Stimulated activated CD8-positive, alpha-beta memory T cell treated with anti-CD3 and anti-CD28 coated beads, Interleukin-15, amount 100 ng/mL, for 24 hours (primary cell): ENCODE measurements at places on chromosomes 7 and 10.

DNA sequence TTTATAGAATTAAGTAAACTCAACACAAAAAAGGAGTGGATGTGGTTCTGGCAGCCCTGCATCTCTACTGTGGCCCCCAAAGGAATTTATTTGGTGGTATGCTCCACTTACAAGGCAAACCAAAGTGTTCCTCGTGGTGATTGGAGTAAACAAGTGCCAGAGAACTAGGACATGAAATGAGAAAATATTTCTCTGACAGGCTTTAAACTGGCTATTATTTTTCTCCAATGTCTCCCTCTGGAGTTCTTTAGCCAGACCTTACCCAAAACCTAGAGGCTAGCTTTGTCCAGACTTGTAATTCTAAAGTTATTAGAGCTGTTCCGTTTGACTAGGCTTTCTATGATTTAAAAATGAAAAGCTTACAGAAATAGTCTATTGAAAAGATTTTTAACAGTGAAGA lies 990.1 kb downstream of the CNTNAP2 start:
- no peak for DNase-seq

DNA sequence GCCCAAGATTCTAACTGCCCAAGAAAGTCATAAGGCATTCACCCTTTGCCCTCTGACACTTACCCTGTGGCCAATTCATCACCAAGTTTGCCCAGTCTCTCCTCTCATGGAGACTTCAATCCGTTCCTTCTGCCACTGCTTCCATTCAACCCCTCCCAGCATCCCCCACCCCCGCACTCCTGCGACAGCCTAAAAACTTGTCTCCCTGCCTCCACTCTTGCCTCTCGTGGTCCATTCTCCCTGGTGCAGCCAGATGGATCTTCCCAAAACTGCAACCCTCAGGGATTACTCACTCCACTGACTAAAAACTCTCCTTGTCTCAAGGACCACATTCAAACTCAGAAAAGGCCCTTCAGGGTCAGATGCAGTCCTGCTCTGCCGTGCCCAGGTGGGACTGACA lies 32.3 kb upstream of the PLXNA4 start:
- DNase-seq = no peak

GRCh38 chr7:21902240-21902639 lies 43.5 kb downstream of the CDCA7L start:
- no peak for DNase-seq

DNA sequence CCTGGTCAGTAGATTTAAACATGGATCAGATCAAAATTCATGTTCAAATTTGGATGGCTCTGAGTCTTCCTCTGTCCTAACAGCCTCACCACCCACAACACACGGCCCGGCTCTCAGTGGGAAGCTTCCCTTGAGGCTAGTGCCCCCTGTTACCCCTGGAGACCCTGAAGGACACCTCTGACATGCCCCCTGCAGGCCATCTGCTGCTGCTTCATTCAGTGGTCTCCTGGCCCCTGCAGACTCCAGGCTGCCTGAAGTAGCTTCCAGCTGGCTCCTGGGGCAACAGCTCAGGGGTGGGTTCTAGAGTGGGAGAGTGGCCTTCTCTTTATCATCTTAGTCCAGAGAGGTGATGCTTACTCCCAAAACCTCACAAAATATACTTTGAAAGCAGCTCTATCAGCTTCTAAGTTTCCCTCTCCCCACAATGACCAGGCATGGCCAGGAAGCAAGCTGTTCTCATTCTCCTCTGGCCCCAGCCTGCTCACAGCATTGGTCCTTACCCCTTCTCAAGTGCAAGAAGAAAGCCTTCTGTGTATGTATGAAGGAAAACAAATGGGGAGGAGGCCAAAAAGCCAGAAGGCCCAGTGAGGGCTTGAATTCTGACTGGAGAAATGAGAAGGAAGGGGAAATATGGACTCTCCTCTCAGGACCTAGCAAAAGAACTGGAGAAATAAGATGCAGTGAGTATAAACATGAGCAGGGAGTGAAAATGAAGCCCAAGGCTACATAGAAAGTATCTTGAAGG lies 189.6 kb upstream of the INHBA start:
- no peak for DNase-seq

GRCh38 chr10:12999849-13000248 lies 1.7 kb downstream of the CCDC3 start:
- no peak for DNase-seq

- DNase-seq = no peak
Observed at GRCh38 chr7:45295222-45295621, 137.6 kb downstream of the RAMP3 start.

DNA sequence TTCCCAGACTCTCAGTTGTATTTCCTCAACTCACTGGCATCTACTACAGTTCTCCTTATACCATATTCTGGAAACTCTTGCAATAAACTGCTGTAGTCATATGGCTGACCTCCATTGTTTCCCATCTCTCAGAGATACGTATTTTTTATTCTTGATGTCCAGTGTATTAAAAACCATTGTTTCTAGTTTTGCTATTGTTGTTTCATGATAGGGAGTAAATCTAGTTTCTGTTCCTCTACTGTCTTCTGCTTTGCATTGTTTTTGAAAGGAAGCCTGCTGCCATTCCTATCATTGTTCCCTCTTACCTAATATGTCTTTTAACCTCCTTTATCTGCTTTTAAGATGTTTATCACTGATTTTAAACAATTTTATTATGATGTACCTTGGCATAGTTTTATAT lies 255.0 kb downstream of the ADK start:
- DNase-seq = no peak

GRCh38 chr7:120981888-120982615 lies 6.5 kb upstream of the CPED1 start:
- DNase-seq = no peak

DNA sequence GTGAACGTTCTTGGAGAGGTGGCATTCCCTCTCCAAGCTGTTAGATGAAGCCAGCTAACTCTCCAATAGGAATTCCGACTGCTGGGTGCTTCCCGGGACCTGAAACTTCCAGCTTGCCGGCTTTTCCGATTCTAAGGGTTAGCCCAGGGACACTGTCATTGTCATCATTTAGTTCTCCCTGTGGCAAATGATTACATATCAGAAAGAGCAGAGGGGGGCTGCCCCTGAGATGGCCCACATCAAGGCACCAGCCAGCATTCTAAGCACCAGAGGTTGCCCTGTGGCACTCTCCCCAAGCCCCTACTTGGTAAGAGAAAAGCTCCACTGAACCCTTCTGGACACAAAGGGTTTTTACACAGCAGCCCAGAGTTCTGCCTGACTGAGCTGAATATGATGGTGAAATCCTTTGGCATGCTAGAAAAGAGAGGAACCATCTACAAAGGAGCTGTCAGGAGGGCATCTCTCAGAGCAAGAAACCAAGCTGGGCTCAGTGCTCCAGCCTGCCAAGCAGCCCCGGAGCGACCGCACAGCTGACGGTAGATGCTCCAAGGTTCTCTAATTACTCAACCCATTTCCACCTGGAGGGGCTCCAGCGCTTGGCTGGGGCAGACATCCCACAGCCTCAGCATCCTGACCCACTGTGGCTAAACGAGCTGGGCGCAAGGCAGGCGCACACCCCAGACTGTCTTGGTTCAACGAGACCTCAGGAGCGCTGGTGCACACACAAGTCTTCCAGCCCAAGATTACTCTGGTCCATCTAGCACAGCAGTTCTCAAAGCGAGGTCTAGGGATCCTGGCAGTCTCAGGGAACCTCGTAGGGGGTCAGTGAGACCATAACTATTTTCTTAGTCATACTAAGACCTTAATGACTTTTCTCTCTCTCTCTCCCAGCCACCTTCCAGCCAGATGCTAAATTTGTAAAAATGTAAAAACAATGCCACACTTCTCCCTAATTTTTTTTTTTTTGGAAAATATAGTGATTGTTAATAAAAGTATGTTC lies 160.5 kb downstream of the GFRA1 start:
- no peak for DNase-seq

GRCh38 chr10:86443936-86444335 lies 77.3 kb upstream of the GRID1 start:
- DNase-seq = no peak

GRCh38 chr10:75137533-75138438 lies 26.3 kb downstream of the SAMD8 start:
- DNase-seq = no peak

GRCh38 chr10:75191821-75192568 lies 18.6 kb upstream of the VDAC2 start:
- DNase-seq = no peak

- DNase-seq = no peak
Observed at GRCh38 chr7:25314094-25314730, 85.9 kb upstream of the NPVF start.

- DNase-seq = no peak
Observed at GRCh38 chr7:158606129-158606528, 18.5 kb upstream of the PTPRN2 start.

DNA sequence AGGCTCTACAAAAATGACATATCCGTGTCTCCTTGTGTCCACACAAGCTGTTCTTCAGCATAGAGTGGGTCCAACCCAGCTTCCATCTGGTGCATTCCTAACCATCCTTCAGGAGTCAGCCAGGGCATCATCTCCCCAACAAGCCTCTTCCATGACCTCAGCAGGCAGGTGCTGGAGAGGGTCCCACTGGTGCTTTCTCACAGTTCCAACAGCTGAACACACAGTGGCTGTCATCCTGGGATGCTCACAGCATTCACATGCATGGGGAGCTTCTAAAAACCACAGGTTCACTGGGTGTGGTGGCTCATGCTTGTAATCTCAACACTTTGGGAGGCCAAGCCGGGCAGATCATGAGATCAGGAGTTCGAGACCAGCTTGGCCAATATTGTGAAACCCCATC lies 6.4 kb upstream of the CYP3A4 start:
- DNase-seq = no peak

- DNase-seq = no peak
Observed at GRCh38 chr7:44707558-44708230, 41.0 kb upstream of the ZMIZ2 start.

DNA sequence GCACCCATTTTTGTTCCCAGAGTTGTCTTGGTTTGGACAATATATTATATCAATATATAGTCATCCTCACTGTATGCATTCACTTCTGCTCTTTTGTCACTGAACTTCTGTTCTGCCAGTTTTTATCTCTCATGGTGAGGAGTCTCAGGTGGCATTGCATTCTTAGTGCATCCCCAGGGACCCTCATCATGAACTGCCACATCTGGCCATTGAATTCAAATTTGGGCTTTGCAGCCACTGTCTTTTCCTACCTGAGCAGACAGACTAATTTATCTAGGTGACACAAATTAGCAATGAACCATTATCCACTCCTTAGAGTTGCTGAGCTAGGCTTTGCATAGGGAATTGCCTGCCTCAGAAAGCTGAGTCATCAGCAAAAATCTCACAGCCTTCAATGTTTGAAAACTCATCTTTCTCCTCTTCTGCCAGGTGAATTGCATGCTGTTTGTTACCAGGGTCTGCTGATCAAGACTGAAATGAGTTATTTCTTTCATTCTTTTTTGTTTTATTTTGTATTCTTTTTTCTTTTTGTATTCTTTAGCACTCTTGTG lies 316.8 kb upstream of the MTPN start:
- DNase-seq = no peak

DNA sequence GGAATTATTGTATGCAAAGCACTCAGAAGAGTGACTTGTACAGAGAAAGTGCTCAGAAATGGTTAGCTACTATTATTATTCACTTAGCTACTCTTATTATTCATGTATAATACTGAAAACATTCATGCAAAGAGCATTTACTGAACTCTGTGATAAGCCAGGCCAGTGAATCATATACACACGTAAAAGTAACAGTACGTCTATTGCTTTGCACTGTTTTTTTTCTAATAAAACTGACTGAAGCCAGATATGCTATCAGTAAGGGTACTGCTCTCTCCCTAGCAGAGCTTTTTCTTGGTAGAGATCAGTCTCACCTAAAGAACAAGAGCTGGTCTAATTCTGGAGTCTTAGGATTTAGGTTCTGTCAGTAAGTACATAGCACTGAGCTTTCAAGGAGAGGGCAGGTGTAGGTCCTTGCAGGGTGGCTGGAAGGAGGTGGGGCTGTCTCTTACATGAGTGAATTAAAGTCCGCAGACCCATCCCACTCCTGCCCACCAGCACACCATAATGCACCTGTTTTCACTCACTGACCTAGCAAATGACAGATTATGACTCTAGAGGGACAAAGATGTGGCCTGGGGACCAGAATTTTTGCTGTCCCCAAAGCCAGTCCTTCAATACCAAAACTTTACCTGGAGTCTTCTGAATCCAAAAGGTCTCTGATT lies 145.9 kb downstream of the ARID5B start:
- no peak for DNase-seq

DNA sequence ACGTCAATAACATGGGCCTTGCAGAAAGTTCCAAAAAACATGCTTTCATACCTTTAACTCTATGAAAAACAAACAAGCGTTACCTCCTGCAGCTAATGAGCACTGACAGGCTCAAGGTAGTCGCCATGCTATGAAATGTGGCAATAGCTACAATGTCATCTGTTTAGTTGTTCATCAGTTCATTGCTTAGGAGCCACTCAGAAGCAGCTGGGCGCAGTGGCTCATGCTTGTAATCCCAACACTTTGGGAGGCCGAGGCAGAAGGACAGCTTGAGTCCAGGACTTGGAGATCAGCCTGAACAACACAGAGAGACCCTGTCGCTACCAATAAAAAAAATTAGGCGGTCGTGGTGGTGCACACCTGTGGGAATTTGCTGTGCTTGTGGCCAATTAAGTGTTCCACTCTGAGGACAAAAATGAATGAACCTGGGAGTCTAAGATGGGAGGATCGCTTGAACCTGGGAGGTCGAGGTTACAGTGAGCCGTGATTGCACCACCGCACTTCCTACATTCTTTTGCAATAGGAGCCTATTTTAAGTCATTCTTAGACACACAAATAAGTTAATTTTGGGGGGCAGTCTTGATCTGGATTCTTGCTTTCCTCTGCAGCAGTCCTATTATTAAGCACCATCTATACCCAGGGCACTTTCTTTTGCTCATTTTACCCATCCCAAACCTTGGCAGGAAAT lies 276.2 kb upstream of the KLF14 start:
- DNase-seq = no peak

GRCh38 chr7:116692401-116693308 lies 20.7 kb downstream of the MET start:
- no peak for DNase-seq

- no peak for DNase-seq
Observed at GRCh38 chr7:102416406-102416805, 17.0 kb upstream of the ORAI2 start.

DNA sequence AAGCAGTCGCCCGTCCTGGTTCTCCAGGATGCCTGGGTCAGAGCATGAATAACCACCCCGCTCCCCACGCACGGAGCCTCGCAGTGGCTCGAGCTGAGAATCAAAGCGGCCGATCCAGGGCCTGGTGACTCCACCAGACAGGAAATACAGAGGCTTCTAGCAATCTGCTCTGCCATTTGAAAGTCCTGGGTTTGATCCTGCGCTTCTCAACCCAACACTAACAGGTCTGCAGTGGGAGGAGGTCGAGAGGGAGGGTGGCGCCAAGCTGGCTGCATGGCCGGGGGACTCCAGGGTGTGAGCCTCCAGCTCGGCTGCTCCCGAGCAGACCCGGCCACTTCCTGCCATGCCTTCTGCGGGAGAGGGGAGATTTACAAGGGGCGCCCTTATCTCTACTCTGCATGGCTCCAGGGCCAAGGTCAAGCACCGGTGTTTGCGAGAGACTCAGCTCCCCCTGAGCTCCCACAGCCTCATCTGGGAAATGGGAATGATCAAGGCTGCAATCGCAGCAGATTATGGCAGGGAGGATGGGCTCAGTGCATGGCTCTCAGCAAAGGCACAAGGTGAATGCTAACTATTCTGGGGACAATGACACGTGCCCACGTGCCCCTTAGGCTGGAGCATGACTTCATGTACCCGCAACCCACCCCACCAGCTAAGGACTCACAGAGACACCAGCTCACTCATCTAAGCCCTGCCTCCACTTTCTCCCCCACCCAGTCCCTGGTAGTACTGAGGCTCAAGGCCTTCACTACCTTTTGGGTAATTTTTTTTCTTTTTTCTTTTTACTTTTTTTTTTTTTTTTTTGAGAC lies 73.9 kb upstream of the TNRC18 start:
- DNase-seq = no peak
